Activated naive CD8-positive, alpha-beta T cell treated with anti-CD3 and anti-CD28 coated beads, Interleukin-2, amount 10 ng/mL, durations not matched to agents 7 days and 5 days (primary cell): ENCODE measurements at places on chromosomes 7 and 10. TPM values are rescaled to one million over a fixed set of nuclear protein-coding genes. Genes with fewer than 3 reads are reported as not detected.

TCAF2 gene
- 20.3 TPM for total RNA-seq

PLXNA4 gene
- 20.5 TPM for total RNA-seq

FKBP14 gene
- total RNA-seq: 4.8 TPM

NAT16 gene
- not detected for total RNA-seq

LIPK gene
- not detected for total RNA-seq

EIF5AL1 gene
- 0.94 TPM for total RNA-seq

SUGCT gene
- total RNA-seq: 0.57 TPM

LRRC4 gene
- total RNA-seq: not detected

XRCC2 gene
- 9.6 TPM for total RNA-seq

ITPRIP gene
- 25.4 TPM for total RNA-seq

SPDYE8 gene
- total RNA-seq: not detected

GTPBP10 gene
- total RNA-seq: 31.1 TPM

UNCX gene
- not detected for total RNA-seq

HABP2 gene
- total RNA-seq: not detected

SORCS1 gene
- total RNA-seq: not detected

SYT15 gene
- total RNA-seq: 1.4 TPM

GDF2 gene
- total RNA-seq: not detected

VWDE gene
- total RNA-seq: 5.5 TPM
